ENCODE measurements at places on chromosomes 16 and 17.
A peak's percentile ranks its signal among the peaks of the same experiment; 100 is the strongest.

DNA sequence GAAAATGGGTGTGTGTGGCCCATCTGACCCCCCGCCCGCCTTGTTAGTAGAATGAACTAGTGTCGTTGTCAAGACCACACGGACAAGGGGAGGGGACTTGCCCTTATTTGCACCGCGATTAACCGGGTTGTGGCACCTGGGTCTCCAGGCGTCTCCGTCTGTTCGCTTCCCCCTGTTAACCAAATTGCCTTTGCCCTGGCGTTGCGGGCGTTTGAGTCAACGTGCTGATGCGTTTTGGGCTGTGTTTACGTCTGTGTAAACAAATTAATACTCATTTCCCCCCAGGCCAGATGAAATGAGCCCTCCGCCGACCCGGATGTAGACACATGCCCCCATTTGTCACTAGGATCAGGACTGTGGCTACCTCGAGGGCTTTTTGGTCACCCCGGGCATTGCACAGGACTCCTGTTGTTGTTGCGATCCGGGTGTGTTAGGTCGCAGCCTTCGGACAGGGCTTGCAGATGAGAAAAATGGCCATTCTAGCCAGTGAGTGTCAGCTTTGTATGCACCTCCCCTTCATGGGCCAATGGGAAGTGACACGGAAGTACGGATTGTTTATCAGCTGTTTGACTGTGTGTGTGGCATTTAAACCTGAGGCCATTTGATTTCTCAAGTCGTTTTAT, 906 bp downstream of the RBL2 start:
- peak; percentile 88 for DNase-seq

GRCh38 chr16:84408856-84409255, 40.5 kb downstream of the ATP2C2 start:
- DNase-seq: no peak

- no peak for DNase-seq
These were observed 34.7 kb downstream of the CDRT15 start for GRCh38 chr17:14201988-14202380.

DNA sequence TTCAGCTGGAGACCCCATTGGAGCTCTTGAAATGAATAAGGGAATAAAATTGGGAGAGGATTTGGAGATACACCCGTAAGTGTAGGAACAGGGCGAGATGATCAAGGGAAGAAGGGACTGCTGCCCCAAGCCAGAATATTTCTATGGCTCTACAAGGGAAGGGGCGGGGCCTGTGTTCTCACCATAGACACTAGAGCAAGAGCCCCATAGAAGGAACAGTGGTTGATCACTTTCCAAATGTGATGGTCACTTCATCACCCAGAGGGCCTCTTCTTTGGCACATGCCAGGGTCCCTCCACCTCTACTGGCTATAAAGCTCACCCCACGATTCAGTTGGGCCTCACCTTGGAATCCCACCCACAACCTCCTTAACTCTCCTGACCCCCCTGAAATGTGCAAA, 25.0 kb downstream of the GPRC5B start:
- no peak for DNase-seq

- no peak for DNase-seq
These were observed 65.7 kb downstream of the MPRIP start for GRCh38 chr17:17107891-17108431.

- DNase-seq: no peak
These were observed 135.0 kb downstream of the BRIP1 start for GRCh38 chr17:61728297-61728836.

DNA sequence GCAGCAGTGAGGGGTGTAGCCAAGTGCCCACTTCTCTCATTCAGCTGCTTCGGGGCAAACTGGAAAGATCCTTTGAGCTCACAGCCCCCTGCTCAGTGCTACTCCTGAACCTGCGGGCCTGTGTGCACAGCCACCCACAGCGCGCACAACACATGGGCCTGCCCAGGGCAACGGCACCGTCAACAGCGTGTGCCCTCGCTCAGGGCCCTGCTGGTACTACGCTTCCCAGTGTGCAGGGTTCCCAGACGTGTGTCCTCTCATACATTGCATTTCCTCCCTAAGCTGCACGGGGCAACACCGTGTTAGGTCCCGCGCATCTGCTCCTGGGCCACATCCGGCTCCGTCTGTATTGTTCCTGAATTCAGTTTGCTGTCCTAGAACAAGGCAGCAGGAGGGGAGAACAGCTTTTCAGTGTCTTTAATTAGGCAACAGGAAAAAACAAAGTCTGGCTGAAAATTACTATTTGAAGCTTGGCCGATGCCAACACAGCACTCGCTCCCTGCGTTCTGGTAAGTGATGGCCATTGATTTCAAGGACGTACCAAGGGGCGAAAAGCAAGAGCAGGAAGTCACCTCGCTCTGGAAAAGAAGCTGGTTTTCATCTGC, 15.2 kb downstream of the MRM3 start:
- DNase-seq: no peak

- DNase-seq: no peak
These were observed 145.7 kb downstream of the RBFOX3 start for GRCh38 chr17:79465011-79465680.

DNA sequence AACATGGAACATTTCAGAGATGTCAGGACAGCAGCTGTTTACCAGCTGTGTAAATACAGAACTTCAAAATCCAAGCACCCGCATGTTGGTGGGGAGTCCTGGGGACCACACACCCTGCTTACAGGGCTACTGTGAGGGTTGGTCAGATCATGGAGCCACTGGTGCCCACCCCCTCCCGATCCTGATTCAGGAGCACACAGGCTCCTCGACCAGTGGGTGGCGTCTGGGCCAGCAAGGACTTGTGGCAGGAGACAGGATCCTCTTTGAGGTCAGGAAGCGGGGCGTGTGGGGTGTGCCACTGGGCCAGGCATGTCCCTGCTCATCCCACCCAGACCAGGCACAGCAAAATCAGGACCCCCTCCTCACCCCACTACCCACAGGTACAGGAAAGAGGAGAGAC, 83.6 kb downstream of the SDK2 start:
- no peak for DNase-seq

GRCh38 chr16:65349626-65350025, 227.8 kb upstream of the CDH11 start:
- no peak for DNase-seq

- DNase-seq: no peak
These were observed 12.2 kb downstream of the ADGRG1 start for GRCh38 chr16:57640612-57641011.

DNA sequence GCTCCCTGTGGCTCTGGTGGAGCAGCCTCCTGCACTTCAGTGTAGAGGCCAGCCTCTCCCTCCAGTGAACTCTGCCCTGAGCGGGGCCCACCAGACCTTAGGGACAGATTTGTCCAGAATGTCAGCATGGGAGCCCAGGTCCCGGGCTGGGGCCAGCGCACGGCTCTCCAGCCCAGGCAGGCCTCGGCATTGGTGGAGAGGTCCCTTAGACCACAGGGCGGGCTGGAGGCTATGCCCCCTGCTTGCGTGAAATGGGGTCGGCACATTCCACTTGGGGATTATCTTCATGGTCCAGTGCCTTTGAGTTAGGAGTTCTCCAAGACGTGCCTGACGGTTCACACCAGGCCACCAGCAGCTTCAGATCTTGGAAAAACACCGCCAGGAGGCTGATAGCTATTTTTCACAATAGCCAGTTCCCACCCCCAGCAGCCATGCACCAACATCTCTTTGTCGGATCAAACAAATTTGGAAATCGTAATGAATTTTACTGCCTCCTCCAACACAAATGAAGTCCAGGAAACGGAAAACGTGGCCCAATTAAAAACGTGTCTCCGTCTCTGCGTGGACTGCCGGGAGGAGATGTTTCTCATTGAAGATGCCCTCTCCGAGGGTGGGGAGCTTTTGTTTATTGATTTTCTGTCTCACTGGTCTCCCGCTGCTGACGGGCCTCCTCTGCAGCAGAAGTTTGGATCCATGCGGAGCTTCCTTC, 110.0 kb upstream of the CIBAR2 start:
- DNase-seq: no peak

GRCh38 chr16:67248073-67248400, 742 bp upstream of the SLC9A5 start:
- DNase-seq: peak; percentile 41

DNA sequence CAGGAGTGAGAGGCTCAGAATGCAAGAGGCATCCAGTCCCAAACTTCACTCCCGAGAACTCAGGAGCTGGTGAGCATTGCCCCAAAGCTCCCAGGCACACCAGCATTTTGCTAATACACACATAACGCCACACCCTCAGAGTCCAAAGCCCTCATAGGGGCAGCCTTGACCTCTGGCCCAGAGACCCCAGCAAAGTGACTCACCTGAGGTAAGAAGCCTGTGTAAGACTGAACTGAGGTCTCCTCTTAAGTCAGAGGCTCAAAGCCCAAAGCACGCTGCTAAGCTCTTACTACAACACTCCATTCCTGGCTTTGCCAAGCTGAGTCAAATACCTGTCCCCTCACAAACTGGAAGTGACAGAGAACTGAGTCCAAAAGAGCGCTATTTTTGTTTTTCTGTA, 16.4 kb downstream of the ST3GAL2 start:
- DNase-seq: no peak

DNA sequence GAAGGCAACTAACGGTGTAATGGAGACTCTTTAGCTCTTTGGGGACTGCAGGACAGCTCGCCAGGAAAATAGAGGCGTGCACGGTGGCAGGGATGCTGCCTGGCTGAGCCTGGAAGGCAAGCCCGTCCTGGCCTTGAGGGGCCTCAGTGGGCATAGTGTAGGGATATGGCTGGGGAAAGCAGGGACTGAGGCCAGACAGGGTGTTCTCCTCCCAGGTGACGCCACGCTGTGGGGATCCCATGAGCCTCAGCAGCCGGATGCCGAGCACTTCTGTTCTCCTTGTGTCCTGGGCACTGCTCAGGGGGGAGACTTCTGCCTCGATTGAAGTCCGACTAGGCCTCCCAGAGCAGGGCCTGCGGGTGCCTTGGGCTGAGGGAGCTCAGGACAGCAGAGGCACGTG, 89.2 kb downstream of the NPIPB11 start:
- DNase-seq: no peak

DNA sequence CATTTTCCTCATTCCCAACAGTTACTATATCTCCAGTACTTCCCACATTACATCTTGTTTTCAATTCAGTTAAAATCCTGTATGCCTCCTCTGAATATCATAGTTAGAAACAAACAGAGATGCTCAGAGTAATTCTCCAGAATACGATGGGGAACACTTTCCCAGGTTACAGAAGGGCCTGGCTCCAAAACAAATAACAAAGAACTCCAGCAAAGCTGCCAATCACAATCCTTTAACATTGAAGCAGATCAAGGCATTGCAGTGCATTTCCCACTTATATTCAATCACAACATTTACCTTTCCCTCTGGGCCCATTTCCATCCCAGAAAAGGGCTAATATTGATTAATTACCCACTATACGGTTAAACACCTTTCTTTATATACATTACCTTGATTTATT, 29.4 kb upstream of the PMFBP1 start:
- DNase-seq: no peak

GRCh38 chr16:73060892-73061490, 13.1 kb upstream of the ZFHX3 start:
- DNase-seq: no peak

DNA sequence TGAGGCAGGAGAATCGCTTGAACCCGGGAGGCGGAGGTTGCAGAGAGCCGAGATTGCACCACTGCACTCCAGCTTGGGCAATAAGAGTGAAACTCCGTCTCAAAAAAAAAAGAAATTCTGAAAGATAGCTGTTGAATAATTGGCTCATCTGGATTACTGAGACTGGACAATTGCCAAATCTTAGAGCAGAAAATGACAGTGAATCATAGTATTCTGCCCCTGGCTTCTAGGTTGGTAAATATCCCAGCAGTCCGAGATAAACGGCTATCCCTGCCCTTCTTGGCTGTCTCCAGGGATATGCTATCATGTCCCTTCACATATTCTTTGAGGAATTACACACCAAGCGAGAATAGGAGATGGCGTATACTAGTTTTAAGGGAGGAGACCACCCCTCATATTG, 35.5 kb upstream of the METTL16 start:
- no peak for DNase-seq

DNA sequence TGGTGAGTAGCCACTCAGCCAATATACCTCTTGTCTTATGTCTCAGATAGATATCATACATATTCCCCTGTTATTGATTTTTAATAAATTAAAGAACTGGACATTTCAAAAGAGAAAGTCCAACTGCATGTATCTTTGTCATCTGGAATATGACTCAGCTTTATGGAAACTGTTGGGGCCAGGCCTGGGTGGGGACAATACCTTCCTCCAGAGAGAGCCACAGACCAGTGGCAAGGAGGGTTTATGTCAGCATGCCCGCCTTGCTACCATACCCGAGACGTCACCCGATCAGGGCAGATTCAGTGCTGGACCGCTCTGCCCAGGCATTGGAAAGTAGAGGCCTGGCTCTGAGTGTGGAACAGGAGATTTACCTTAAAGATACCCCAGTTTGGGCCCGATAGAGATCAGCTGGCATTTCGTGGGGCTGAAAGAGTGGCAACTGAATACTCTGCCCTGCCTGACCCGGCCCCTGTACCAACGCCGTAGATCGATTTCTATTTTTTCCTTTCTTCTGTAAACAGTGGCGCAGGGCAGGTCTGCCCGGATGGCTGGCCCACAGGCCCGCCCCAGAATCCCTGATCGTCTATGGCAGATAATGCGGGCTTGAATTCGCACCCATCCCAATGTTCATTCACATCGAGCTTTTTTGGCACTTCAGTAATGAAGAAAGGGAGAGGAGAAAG, 158.6 kb downstream of the SALL1 start:
- no peak for DNase-seq

- DNase-seq: no peak
These were observed 113.9 kb downstream of the AMFR start for GRCh38 chr16:56311208-56312027.

DNA sequence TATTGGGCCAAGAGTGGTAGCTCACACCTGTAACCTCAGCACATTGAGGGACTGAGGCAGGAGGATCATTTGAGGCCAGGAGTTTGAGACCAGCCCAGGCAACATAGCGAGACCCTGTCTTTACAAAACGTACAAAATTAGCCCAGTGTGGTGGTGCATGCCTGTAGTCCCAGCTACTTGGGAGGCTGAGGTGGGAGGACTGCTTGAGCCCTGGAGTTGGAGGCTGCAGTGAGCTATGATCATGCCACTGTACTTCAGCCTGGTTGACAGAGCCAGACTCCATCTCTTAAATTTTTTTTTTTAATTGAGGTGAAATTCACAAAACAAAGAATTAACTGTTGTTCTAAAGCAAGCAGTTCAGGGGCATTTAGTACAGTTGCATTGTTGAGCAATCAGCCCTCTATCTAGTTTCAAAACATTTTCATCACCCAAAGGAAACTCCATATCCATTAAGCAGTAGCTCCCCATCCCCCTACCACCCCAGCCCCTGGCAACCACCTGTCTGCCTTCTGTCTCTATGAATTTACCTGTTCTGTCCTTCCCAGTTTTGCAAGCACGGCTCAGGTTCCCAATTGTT, 15.6 kb downstream of the SNX29 start:
- no peak for DNase-seq

All from SW480 (cell line).